ENCODE measurements at places on chromosomes 6 and 20.

- DNase-seq = no peak
These were observed 18.4 kb downstream of the SLC22A23 start for GRCh38 chr6:3438190-3439167.

GRCh38 chr6:72955666-72956065, 269.6 kb downstream of the KHDC1L start:
- no peak for DNase-seq

DNA sequence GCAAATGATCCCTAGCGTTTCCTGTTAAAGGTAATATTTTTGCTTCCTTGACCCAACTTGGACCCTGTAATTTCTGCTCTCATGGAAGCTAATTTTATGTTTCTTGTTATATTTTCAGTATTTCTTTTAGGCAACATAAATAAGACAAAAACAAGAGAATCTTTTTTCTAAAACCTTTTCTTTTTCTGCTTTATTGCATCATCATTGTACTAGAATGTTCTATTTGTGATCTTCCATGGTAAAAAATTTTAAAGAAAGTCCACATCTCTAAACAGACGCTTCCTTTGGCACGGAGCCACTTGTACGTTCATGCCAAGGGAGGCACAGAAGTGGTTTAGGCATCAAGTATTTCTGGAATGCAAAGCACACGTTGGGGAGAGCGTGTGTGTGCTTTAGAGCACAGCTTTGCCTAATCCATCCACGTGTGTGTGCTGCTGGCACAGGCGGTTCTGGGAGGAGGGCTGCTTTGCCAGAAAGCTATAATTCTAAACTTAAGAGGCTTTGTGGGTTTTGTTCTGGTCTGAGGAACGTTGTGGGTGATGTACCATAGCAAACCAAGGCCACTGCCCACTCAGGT, 98.3 kb downstream of the SASH1 start:
- no peak for DNase-seq

- DNase-seq = no peak
These were observed at the start of gene METTL24 for GRCh38 chr6:110357664-110358552. Gene METTL24 (minus strand): TSS chr6:110358349. CDS start chr6:110358272, 77 bp downstream.

- DNase-seq = no peak
These were observed 31.7 kb upstream of the ME1 start for GRCh38 chr6:83462524-83462923.

DNA sequence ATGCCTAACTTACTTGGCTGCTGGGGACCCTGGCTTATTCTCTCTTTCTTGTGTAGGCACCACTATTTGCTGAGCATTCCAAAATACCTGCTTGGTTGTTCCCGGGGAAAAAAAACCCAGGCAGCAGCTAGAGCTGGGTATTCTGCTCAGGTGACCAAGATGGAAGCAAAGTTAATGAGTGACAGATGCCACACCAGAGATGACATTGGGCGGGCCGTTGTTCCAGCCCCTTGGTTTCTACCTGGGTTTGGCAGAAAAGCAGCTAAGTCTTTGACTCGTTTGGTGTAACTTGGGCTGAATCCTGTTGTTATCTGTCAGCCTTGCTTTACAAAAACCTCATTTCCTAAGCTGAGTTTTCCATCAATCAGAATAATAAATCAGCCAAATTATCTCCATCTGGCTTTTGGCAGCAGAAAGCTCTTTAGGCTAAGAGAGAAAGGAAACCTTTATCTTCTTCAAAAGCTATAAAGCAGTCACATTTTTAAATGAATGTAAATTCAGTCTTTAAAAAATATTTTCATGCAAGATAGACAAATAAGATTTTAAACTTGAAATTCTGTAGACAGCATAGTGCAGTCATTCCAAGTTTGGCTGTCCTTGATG, 202.0 kb upstream of the GMDS start:
- DNase-seq = no peak

DNA sequence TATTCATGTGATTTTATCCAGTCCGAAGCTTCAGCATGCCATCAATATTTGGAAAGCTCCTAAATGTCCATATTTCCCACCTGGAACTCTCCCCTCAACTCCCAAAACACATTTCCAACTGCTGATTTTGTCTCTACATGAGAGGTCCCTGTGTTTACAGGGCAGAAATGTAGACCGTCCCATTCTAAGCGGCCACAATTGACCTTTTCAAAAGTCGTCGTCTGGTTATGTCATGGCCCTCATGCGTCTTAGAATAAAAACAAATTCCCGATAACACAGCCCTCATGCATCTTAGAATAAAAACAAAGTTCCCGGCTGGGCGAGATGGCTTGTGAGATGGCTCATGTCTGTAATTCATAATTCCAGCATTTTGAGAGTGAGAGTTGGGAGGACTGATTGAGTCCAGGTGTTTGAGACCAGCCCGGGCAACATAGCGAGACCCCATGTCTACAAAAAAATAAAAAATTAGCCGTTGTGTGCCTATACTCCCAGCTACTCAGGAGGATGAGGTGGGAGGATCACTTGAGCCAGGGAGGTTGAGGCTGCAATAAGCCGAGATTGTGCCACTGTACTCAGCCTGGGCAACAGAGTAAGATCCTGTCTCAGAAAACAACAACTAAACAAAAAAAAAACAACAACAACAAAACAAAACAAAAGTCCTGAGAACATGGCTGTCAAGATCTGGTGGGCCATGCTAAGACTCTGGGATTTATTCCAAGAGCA, 6.4 kb upstream of the ZNF217 start:
- DNase-seq = no peak

GRCh38 chr20:36591854-36592641, 13.5 kb upstream of the RAB5IF start:
- DNase-seq = no peak

- DNase-seq = no peak
These were observed 4.5 kb downstream of the TMEM63B start for GRCh38 chr6:44131892-44132291.

GRCh38 chr20:46060301-46060881, 29.4 kb downstream of the NCOA5 start:
- DNase-seq = no peak

- DNase-seq = no peak
These were observed 21.1 kb upstream of the TOP1 start for GRCh38 chr20:41007481-41007880.

- DNase-seq = no peak
These were observed 680.5 kb downstream of the QKI start for GRCh38 chr6:164095056-164095455.

DNA sequence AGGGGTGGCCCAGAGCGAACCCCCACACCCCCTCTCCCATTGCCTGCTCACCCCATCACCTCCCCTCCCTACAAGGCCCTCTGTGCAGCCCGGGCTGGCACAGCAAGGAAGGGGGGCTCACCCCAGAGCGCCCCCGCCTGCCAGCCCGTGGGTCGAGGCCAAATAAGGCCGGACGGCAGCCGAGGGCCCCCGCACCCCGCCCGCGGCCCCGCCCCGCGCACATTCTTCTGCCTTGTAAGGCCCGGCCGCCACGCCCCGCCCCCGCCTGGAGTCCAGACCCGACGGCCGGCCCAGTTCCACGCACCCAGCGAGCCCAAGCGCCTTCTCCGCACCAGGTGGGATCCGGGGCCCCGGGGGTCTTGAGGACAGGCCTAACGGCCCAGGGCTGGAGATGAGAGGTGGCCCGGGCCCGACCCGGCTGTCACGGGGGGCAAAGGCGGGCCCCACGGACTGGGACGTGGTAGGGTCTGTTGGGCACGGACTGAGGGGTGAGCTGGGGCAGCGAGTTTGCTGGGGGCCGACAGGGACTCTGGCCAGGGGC, at the start of gene MYL9:
Gene MYL9, plus strand, starts transcription at position 293 of the 541 bp plus-strand sequence. CDS start 3,366 bp downstream, outside the sequence.
- DNase-seq = no peak

DNA sequence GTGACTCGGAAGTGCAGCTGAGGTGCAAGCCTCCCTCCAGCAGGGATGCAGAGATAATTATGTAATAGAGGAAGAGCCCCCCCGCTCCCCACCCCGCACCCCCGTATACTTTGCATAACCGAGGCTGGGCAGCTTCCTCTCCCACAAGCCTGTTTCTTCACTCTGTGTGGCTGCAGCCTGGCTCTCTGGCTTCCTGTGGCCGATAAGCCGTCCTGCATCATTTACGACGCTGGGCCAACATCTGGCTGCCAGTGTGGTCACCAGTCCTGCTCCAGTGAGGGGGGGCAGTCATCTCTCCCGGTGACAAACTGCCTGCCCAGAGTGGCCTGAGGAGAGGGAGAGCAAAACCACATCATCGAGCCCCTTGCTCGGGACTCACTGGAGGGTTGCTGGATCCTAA, 59.2 kb downstream of the RBM38 start:
- DNase-seq = no peak

DNA sequence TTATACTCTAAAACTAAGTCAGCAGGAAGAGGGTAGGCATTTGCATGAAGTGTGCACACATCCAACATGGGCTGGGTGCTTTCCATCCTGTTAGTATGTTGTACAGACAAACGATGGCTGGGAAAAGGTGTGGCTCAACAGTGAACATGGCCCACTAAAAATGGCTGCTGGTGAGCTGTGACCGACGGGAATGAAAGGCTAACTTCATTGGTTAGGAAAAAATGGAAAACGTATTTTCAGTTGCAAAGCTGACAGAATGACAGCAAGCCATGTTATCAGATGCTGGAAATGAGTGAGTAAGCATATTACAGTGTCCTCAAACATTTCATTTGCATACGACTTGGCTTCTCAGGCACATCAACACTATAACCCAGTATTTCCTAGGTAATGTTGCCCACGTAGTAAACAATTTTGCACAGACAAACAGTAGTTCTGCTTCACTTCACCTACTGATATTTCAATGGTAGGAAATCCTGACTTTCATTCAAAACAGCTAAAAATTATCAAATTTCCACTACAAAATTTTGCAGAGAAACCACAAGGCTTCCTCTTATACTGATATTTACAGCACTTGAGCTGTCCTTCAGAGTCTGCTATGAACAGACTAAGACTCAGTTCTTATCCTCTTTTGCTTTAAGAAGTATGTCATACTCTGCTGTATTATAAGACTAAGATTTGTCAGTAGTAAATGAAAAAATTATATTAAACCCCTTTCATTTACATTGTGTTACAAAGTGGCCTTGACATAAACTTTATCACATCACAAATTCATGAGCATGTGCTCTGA, 98.9 kb downstream of the IRF4 start:
- DNase-seq = no peak

DNA sequence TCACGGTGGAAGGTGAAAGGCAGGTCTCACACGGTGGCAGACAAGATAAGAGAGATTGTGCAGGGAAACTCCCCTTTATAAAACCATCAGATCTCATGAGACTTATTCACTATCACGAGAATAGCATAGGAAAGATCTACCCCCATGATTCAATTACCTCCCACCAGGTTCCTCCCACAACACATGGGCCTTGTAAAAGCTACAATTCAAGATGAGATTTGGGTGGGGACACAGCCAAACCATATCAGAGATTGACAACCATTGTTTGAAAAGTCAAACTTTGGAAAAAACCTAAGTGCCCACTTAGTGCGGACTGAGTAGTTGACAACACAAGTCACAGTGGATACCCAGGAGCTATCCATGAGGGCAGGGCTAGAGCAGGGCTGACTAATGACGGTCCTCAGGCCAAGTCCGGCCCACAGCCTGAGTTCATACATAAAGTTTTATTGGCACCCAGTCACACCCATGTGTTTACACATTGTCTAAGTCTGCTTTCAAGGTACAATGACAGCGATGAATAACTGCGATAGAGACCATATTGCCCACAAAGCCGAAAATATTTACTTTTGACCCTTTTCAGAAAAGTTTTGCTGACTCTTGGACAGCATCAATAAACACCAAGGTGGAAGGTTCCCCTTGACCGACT, 33.8 kb upstream of the PMEPA1 start:
- no peak for DNase-seq

DNA sequence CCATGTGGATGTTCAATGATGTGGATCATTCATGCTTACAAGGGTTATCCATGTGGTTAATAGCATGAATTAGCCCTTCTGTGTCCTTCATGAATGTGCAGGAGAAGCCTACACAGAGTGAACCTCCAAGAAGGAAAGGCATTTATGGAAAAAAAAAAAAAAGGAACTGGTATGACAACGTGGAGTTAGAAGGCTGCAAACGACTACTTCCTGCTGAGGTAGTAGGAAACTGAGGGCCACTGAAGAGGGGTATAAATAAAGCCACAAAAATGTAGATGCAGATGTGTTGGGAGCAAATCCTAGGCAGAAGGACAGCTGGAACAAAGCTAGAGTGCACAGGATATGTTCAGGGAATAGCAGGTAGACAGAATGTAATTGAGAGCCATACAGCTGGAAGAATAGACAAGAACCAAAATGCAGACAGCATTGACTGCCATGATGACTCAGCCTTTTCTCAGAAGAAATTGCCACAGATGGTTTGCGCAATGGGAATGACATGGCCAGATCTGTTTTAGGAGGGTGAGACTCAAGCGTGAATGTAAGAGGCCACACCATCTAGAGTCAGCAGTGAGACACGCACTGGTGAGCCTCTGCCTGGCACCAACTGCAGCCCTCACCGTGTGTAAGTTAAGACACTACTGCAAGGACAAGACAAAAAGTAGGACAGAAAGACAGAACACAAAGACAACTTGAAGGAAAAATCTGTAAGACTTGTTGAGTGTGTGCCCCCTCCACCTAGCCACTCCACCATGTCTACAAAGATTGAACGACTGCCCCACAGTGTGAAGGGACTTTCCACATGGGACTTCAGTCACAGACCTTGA, 79.8 kb downstream of the KIF13A start:
- no peak for DNase-seq

DNA sequence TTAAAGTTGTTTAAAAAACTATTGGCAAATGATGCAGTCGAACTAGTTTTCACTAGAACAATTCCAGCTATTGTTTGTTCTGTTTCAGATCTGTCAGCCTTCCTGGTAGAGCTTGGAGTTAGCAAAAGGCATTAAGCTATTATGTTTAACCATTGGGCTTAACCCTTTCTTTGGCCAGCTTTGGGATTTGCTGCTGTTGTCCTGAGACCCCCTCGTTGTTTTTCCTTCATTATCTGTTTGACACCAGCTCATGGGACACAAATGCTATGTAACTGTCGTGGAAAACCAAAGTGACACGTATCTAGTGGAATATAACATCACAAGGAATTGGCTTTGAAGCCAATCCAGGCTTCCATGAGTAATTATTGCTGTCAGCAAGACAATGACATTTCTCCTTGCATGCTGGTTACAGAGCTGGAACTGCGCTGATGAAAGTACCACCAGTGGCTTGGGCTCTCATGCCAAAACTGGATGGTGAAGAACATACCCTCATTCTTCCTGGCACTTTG, 96.0 kb downstream of the EYA2 start:
- DNase-seq = no peak

GRCh38 chr6:168828800-168829199, 387.8 kb downstream of the SMOC2 start:
- DNase-seq = no peak

Measured in activated T-helper 1 cell treated with anti-CD3 and anti-CD28 coated beads, Interleukin-2, amount 50 U/mL, for 16 hours (primary cell).